ENCODE measurements at places on chromosomes 12 and 14.

DNA sequence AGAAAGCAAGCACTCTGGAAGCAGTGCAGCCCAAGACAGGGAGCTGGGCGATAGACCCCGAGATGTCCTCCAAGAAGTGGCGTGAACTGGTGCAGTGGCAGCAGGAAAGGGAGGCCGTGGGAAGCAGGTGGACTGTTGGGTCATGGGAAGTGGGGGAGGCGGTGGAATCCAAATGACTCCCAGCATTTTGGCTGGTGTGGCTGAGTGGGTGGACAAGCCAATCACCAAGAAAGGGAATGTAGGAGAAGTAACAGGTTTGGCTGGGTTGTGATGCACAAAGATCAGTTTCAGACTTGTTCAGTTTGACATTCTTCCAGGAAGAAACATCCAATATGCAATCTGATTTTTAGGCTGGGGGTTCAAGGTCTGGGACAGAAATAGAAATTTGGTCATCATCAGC is 46.0 kb upstream of the KTN1 start:
- DNase-seq, result no peak

DNA sequence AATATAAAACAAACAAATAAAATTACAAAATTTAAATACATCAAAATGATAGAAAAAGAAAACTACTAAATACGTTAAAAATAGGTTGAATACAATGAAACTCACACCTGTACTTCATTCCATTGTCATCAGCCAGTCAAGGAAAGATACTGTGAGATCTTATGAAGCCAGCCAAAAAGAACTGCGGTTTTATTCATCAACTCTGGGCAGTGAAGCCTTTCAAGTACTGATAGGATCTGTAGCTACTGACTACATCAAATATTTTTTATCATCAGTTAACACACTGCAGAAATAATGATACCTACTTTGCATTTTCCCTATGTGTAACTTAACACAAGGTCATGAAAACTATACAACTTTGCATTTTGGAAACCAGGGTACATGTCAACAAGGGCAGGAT is 46.3 kb upstream of the FAR2 start:
- no peak for DNase-seq

- no peak for DNase-seq
These were observed 586.4 kb downstream of the MED13L start for GRCh38 chr12:115691123-115691522.

DNA sequence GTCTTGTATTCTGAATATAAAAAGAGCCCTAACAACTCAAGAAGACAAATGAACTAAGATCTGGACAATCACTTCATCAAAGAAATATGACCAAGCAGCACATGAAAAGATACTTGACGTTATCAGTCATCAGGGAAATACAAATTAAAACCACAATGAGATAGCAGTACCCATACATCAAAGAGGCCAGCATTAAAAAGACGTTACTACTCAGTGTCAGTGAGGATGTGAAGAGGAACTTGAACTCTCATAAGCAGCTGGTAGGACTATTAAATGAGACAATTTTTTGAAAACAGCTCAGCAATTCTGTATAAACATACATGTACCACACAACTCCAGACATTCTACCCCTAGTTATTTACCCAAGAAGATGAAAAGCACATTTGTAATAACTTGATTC is 55.9 kb downstream of the FERMT2 start:
- no peak for DNase-seq

DNA sequence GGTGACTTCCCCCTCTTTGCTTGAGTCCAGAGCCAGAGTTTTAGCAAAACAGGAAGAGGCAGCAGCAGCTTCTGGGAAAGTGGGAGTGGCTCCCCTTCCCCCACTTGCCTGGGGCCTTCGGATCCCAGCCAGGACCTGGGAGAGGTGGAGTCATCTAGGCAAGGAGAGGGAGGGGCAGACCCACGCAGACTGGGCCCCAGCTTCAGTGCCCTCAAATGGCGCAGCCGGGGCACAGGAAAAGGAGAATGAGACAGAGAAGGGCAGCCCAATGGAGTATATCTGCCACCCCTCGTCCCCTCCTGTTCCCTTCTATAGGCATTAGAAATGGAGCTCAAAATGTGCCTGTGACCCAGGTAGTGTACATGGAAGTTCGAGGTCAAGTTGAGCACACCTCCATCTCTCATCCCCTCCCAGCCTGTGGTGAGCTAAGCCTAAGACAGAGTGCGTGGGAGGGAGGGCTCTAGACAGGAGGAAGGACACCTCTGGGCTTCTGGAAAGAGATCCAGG is 9.3 kb upstream of the HDAC7 start:
- DNase-seq, result no peak

- DNase-seq, result no peak
These were observed 9.3 kb upstream of the USP15 start for GRCh38 chr12:62250671-62251608.

- no peak for DNase-seq
These were observed 66.4 kb upstream of the FLRT2 start for GRCh38 chr14:85463512-85463911.
